NCI-H1417 treated with DMSO at 0.1 percent for 48 hours (cell line): ENCODE measurements at places on chromosomes 7 and 10.

DNA sequence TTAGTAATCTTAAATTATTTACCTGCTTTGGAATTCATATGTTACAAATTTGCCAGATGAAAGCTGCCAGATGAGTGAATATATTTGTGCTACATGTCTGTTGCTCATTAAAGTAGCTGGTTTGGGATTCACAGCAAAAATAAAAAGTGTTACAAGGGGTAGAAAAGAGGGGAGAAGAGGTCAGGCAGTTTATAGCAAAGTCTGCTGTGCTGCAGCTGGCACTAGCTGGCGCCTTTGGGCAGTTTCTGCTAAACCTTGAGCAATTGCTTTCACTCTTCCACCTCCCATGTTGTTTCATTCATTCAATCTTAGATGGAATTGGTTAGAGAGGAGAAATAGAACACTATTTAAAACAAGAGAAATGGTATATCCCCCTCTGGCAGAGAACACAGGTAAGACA, 404.1 kb upstream of the LRGUK start:
- DNase-seq, result no peak

DNA sequence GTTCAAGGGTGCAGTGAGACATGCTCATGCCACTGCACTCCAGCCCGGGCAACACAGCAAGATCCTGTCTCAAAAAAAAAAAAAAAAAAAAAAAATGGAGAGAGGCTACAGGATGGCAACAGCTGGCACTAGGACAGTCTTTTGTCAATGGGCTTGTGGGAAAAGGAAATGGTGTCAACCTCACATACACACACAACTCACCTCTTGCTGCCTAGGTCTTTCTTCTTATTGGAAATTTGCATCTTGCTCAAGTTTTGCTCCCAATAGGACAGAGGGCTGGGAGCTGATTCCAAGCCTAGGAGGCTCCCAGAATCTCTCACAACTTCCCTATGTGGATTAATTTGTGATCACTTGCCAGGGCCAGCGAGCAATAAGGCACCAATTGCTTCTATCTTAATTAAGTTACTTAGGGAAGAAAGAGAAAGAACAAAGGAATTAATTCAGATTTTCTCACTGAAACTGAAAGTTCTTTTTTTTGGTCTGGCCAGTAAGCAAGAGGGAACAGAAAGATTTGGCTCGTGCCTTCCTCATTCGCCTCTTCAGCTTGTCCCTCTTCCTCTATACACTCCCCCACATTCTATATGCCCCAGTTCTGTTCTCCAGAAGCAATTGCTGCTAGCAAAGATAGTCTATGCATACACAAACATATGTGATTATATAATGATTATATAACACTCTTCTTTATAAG, 33.8 kb downstream of the MAP3K8 start:
- no peak for DNase-seq

GRCh38 chr10:50437248-50437647, 185.9 kb upstream of the ASAH2 start:
- DNase-seq, result no peak

DNA sequence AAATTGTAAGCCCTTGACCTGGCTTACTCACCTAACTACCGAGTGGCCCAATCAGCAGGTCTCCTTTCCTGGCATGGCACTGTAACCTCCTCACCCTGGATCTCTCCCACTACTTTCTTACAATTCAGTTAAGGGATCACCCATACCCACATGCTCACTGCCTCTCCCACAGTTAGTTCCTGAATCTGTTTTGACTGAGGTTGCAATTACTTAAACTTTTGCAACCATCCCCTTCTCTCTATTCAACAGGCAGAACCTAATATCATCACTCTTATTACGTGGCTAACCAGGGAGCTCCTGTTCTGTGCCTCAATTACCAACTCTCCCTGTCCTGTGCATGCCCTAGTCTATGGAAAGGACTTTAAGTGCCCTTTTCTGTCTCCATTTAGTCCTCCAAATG, 84.2 kb upstream of the IKZF1 start:
- no peak for DNase-seq

DNA sequence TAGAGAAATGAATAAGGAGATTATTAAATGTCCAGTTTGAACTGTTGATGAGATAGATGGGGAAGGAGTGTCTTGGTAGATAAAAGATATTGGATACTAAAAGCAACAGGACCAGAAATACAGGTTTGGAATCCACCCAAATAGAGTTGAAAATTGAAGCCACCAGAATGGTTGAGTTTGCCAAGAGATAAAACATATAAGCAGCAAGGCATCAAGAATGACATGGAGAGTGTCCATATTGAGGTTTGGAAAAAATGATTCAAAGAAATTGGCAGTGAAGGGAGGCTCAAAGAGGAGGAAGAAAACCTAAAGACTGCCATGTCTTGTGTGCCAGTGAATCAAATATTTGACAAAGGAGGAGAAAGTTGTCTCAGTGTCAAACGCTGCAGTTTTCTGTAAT, 24.2 kb downstream of the CFAP69 start:
- DNase-seq, result no peak

DNA sequence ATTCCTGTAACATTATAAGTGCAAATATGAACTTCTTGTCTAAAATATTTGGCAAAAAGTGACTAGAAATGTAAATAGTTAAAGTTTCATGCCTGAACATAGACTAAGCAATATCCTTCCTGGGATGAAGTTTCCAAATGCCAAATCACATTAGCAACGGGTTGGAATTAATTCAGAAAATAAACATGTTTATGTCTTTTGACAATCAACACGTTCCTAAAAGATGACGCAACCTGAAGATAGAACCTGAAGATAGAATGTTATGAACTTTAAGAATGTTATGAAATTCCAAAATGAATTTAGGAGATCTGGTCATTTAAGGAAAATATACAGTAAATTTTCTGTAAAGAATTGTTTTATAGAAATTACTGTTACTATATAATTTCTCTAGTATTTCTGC, 9.2 kb downstream of the LAMB4 start:
- DNase-seq, result no peak

DNA sequence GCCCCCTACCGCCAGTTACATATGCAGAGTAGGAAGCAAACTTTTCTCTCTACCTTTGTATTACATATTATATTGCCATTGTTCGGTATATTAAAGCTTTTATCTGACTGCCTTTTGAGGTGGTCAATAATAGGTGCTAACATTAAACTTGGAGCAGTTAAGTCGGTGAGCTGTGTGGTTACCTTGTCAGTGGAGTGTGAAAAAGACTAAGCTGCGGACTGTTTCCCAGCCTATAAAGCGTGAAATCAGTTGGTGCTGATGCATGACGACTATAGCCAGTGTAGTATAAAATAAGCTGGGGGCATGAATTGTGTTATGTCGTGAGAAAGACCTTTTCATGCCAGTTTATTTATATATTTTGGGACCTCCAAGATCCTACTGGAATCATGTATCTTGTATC, 33.7 kb downstream of the R3HCC1L start:
- DNase-seq, result no peak

- no peak for DNase-seq
These were observed 27.0 kb downstream of the SNX13 start for GRCh38 chr7:17913250-17913649.

DNA sequence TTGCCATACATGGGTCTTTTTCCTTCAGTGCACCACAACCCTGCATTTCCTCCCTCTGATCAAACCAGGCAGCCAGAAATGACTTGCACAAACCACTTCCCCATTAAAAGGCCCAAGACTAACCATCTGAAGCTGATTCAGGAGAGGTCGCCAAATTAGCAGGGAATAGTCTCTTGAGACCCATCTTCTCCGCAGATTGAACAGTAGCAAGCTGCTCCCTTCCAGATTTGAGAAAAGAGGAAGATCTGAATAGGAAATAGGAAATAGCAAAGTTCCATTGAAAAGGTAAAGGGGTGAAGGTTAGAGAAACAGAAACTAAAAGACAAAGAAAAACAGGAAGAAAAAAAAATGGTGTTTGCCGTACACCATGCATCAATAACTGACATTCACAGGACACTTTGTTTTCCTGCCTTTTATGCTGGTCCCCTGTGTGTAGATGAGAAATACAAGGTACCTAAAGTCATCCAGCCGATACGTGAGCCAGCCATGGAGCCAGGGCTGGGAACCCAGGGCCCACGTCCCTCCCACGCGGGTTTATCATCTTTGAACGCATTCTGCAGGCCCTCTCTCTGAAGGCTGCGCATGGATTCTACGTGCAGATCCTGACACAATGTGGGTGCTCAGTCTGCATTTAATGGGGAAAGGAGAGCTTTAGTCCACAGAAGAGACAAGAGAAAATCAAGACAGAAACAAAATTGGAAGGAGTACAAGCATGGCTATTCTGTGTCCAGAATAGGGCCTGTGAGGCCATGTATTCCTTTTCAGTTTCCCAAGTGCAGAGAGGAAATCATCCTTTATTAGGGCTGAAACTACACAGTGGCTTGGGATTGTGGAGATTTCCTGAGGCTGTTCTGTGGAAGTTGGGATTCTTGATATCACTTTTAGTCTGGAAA, 268.4 kb upstream of the NPVF start:
- no peak for DNase-seq

- DNase-seq, result no peak
These were observed 58.2 kb downstream of the YKT6 start for GRCh38 chr7:44258865-44259546.

DNA sequence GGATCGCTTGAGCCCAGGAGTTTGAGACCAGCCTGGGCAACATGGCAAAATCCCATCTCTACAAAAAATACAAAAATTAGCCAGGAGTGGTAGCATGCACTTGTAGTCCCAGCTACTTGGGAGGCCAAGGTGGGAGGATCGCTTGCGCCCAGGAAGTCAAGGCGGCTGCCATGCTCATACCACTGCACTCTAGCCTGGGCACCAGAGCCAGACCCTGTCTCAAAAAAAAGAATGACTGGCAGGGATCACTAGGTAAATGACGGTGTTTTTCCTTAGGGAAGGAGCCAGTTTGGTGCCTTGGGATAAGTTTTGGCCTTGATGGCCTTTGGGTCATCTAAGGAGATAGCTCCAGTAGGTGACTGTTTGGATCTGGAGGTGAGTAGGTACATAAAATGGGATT, 8.9 kb downstream of the TMEM248 start:
- DNase-seq, result no peak

DNA sequence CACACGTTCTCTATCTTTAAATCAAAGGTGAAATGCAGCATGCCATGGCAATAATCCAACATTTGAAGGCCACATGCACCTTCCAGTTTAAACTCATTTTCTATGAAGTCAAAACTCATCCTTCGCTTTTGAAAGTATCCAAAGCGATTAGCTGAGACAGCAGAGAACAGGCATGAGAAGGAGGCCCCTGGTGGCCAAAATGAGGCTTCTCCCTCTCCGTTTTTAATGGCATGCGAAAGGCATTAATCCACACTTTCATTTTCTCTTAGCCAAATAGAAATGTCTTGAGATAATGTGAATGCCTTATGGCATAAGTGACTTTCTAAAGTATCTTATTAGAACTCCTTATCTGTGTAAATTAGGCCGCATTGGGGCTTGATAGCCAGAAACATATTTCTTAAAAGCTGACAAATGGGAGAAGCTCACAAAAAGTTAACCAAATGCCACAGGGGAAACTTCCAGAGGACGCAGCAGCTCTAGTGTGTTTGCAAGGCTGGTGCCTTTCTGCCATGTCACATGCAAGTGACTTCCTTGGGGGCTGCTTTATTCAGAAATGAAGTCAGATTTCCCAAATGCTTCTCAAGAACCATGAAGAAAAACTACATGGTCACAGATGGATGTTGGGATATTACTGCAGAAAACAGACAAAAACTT, 1189.6 kb downstream of the SORCS1 start:
- DNase-seq, result no peak

DNA sequence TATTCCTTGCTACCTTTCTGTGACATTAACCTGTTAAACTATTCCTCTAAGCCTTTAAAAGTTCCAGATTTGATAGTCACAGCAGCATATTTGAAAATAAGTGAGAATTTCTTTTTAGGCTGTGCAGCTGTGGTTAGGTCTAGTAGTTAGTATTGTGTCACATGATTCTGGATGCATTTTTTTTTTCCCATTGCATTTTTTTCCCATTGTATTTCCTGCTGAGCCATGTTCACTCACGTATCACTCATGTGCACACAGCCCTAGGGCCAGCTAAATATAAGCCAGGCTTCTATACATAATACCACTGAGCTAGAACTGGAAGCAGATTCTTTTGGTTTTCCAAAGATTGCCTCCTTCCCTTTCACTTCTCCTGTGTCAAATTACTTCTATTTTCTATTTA, 37.4 kb downstream of the DNAJC9 start:
- no peak for DNase-seq

GRCh38 chr10:119644205-119644814, 6.9 kb upstream of the BAG3 start:
- DNase-seq, result no peak

- DNase-seq, result no peak
These were observed 228.3 kb downstream of the CALN1 start for GRCh38 chr7:72183835-72184234.

- no peak for DNase-seq
These were observed 53.5 kb upstream of the PPP2R2D start for GRCh38 chr10:131847241-131847783.

- no peak for DNase-seq
These were observed 123.4 kb downstream of the SPAG6 start for GRCh38 chr10:22468570-22469320.

GRCh38 chr10:14926722-14927416, 27.0 kb downstream of the DCLRE1C start:
- DNase-seq, result no peak

- no peak for DNase-seq
These were observed 20.2 kb downstream of the OGDH start for GRCh38 chr7:44626620-44627019.

GRCh38 chr7:157136372-157136771, 2.4 kb upstream of the UBE3C start:
- no peak for DNase-seq

DNA sequence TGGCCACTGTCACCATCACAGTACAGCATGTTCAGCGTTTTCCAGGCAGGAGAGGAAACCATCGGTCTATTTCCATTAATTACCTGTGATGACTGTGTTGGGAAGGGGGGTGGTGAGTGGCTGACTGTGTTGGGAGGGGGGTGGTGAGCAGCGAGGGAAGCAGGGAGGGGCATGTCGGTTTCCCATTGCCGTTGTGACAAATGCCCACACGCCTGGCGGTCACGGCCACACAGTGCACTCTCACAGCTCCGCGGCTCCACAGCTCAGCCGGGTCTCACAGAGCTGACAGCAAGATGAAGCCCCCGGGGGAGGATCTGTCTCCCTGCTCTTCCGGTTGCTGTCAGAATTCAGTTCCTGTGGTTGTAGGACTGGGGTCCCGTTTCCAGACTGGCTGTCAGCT, 39.0 kb downstream of the AP5Z1 start:
- no peak for DNase-seq

- DNase-seq, result no peak
These were observed 237.2 kb downstream of the SKAP2 start for GRCh38 chr7:26627221-26627620.

DNA sequence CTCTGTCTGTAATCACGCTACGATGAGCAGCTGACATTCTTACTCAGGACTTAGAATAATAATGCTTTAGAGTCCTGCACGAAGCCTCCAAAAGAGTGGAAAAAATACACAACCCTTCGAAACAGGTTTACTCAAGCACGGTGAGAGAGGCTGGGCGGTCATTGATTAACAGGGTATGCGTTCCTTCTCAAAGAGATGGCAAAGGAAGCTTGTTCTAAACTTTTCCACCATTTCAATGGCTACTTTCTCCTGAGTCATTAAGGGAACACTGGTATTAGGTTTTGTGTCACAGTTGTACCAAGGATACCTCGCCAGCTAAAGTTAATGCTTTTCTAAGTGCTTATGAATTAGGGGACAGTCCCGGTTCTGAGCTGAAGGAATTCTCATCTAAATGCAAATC, 141.9 kb upstream of the RHEB start:
- DNase-seq, result no peak

GRCh38 chr10:8633909-8634308, 579.4 kb downstream of the GATA3 start:
- no peak for DNase-seq

- no peak for DNase-seq
These were observed 13.3 kb downstream of the ZNF804B start for GRCh38 chr7:88772776-88773175.

- DNase-seq, result no peak
These were observed 52.0 kb downstream of the P4HA1 start for GRCh38 chr10:73044378-73045285.
